ENCODE measurements at places on chromosomes 12 and 14.

DNA sequence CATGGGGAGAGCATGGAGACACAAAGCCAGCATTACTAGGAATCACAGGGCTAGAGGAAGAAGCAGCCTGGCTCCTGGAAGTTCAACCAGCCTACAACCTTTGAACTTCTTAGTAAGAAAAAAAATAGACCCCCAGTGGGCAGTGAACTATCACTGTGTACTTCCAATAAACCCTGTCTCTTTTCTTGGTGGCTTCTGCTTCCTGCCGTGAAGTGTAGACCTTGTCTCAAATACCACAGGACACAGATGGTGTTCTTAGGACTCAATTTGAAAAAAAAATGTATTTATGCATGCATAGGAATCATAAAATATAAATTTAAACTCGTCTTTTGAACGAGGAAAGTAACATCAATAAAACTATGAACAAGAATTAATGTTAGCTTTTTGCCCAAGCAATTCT, 3.6 kb upstream of the PTGER2 start:
- no peak for DNase-seq

GRCh38 chr12:50764286-50765094, 589 bp downstream of the ATF1 start:
- peak; percentile 33 for DNase-seq

DNA sequence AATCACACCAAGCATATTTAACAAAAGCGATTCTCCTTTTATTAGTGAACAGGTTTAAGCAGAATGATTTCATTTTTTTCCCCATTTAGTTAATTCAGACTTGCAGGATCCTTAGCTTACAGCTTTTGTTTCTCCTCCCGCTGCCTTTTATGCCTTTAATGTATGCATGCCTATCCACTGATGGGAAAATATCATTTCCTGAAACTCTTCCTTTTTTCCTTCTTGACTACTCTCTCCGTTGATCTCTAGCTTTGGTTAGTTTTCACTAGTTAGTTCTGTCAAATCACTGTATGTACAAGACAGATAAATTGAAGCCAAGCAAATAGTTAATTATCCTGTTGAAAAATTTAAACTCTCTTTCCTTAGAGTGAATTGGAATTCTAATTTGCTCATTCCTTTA, 26.3 kb downstream of the NKX2-1 start:
- no peak for DNase-seq

DNA sequence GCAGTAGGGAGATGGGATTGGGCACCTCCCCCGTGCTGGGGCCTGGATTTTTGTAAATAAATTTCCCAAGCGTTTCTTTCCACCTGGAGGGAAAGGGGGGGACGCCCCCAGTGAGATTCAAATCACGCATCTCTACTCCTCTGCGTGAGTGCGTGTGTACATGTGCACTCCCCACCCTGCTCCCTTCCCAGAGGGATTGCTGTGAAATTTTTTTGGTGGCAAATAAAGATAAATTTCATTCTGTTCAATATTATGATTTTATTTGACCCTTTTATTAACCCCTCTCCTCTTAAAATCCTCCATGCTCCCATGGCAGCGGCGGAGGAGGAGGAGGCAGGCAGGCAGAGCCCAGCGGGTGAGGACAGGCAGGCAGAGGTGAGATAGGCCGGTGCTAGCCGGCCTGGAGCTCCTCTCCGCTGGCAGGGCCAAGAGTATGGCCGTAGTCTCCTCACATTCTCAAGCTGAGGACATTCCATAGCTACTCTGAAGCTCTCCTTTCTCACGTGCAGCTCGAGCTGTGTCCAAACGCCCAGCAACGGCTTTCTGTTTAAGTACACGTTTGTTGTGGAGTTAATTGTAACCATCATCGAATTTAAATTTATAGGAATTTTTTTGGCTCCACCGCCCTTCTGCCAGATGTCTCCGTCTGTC, 1.5 kb upstream of the HOTAIR start:
- no peak for DNase-seq

DNA sequence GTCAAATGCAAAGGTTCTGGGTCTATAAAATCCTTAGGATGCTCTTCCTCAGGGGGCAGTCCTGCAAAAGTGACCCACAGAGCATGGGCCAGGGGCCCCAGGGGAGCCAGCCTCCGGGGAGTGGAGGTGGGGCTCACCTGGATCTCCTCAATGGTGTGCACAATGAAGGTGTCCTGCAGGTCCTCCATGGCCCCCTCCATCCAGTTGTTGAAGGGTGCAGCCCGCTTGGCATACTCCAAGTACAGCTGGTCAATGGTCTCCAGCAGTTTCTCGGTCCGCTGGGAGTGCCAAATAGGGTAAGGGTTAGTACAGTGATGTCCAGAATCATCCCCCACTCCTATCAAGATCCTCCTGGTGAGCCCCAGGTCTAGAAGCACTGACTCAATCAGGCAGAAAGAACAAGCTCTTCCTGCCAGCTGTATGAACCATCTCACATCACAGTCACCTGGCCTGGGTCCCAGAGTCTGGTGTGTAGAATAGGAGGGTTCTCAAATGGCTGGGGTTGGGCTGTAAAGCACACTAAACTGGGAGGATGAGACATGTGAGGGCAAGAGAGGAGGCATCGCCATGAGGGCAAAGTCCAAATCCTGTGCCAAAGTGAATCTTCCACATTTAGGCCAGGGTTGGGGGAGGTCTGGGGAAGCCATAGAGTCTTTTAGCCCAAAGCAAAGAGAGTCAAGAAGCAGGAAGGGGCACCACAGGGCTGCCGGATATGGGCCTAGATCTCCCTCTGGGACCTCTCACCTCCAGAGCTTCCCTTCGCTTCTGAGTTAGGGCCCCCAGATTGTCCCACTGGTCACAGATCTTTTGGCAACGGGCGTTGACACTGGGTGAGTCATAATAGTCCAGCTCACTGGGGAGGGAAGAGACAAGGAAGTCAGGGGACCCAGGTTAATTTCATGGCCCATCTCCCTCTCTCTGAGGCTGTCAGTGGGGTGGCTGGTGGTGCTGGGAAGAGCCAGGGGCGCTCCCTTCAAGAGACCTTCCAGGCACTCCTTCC, 91.5 kb upstream of the ZFP36L1 start:
- DNase-seq = no peak

GRCh38 chr14:31930493-31931240, 146.4 kb upstream of the ARHGAP5 start:
- DNase-seq = no peak

DNA sequence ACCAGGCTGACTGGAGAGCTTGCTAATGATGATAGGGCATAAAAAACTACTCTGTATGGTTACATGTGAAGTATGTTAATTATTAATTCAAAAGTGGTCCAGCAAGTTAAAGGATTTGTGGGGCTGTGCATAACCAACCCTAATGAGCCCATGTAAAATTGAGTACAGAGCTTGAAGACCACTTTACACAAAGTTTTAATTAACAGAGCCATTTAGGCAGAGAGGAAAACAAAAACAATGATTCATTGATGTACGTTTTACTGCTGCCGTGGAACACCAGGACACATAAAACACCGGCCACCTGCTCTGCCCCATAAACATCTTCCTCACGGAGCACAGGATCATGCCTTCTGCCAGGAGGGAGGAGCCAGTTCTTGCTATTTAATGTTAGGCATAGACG, 83.5 kb downstream of the RIMBP2 start:
- DNase-seq = no peak

DNA sequence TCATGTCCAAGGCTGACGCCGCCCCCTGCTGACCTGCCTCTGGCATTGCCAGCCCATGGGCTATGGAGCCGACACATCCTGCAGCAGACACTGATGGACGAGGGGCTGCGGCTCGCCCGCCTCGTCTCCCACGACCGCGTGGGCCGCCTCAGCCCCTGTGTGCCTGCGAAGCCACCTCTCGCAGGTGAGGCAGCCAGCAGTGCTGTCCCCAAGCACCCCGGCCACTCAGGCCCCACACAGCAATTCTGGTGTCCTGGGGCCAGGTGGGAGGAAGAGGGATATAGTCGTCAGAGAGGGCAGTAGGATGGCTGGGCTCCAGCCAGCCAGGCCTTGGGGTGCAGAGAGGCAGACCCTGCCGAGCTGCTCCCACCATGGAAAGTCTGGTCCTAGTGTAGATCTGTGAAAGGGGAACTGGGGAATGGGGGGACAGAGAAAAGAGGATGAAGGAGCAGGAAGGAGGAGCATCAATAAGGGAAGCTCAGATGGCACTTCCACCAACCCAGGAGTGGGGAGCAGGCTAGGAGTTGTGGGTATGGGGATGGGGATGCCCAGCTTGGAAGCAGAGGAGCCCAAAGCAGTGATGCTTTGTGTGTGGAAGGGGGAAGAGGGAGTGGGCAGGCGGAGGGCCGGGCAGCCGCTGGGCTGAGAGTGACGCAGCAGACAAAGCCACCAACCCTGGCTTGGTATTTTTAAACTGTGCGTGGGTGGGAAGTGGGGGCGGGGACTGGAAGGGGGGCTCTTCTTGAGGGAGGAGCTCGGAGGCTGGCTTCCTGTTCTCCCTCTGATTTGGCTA, 4.7 kb downstream of the NAB2 start:
- DNase-seq = peak; percentile 68

GRCh38 chr14:73105050-73105449, 31.3 kb upstream of the PSEN1 start:
- DNase-seq = no peak

- peak; percentile 19 for DNase-seq
Measured at GRCh38 chr12:80763874-80764273, 47.2 kb downstream of the MYF5 start.

DNA sequence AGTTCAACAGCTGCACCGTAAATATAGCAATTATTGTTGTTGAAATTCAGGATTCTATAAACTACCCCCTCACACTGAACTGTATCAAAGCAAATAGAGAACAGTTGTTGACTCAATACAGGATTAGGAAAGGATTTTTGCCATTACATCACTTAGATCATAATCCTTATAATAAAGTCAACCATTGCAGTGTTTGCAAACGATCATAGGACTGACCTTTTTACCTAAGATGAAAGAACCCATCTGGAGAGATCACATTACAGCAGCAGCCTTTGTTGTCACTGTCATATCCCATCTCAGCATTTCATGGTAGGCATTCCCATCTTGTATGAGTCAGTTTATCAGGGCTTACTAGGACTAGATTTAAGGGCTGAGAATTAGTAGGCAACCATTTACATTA, 96.1 kb downstream of the IPO8 start:
- no peak for DNase-seq

GRCh38 chr12:80472911-80473500, 29.0 kb downstream of the PTPRQ start:
- peak; percentile 28 for DNase-seq

- DNase-seq = no peak
Measured at GRCh38 chr12:95411466-95411865, 62.5 kb upstream of the METAP2 start.

DNA sequence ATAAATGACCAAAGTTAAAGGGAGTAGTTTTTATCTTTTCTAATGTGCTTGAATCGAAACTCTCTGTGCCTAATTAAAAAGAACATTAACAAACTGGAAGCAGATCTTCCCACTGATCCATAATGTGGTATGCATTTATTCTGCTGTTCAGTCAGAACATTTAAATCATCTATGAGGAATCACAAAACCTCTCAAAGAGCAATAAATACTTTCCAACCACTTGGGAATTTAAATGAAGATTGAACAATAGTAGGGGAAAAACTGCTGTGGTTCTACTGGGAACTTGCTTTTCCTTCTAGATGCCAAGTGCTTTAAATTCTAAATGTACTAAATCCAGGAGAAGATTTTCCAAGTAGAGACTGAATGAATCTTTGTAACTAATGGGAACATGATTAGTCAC, 12.3 kb upstream of the CHPT1 start:
- no peak for DNase-seq

DNA sequence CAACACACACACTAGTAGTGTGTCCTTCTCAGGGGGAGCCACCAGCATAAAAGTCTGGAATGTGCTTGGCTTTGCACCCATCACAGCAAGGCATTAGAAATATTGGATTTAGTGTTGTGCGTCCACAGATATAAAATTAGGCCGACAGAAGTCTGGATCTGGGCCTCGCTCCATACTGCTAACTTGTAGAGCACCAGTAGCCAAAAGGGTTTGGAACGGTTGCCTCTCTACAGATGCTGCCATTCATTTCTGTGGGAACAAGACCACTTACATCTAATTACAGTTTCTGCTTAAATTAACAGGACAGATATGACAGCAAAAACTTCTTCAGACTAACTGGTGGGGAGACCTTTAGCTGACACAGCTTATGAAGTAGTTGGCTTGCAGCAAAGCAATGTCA, 94.2 kb downstream of the EXOC5 start:
- DNase-seq = no peak

DNA sequence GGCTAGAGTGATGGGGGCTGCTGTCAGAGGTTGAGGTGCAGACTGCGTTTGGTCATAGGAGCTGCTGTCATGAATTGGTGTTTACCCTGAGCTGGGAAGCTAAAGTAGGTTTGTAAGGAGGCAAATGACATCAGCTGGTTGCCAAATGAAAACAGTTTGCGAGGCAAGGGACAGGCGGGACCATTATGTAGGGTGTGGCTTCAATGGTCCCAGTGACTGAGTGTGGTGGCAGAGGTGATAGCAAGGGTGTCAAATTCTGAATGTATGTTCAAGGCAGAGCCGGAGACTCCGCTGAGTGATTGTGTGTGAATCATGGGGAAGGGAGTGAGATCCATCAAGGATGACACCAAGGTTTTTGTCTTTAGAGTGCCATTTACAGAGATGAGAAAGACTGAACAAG, 359.5 kb downstream of the VRK1 start:
- DNase-seq = no peak

- no peak for DNase-seq
Measured at GRCh38 chr12:129276361-129277060, 423.2 kb downstream of the GLT1D1 start.

DNA sequence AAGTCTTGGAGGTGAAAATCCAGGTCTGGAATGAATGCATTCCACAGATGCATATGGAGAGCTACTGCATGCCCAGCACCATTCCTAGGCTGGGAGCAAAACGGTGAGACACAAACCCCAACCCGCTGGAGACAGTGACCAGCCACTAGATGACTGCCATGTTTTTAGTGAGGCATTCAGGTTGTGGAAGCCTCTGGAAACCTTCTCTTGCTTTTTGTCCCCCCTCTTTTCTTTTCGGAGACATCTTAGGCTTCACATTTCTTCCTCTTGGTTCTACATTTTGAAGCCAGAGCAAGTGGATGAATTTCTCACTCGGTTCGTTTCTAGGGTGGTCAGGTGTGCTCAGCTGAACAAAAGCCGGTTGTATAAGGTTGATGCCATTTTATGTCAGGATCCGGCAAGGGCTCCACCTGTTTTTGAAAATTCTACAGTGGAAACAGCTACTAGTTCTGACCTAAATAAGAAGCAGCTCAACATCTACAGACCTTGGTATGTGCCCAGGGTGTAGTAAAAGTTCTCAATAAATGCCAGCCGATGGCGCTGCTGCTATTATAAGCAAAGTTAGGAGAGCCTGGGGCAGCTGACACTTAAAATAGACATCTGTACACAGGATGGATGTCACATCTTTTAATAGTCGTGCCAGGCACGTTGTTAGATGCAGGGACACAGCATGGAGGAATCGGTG, 1.8 kb upstream of the ZNF839 start:
- peak; percentile 64 for DNase-seq

Data from foreskin melanocyte (primary cell).